A673 (cell line): ENCODE measurements at places on chromosomes 12 and 14.
A peak's percentile ranks its signal among the peaks of the same experiment; 100 is the strongest.

- no peak for DNase-seq
Observed at GRCh38 chr14:34122081-34122480, 171.2 kb upstream of the EGLN3 start.

DNA sequence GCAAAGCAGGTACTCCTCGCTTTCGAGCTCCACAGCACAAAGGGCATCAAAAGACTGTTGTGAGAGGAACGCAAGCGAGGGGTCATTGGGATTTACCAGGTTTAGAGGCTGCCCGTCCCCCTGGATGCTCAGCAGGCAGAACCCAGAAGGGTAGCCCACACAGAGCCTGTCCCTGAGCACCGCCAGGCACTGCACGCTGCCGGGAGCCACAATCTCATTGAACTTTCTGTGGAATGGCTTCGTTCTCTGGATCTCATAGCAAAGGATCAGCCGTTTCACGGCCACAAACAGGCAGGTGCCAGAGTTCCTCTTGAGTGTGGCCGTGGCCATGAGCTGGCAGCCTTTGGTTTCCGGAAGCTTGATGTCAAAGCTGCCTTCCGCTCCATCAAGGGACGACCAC is 21.5 kb downstream of the AMN start:
- no peak for DNase-seq

GRCh38 chr14:65160091-65160490 is 57.8 kb upstream of the MAX start:
- DNase-seq: no peak

GRCh38 chr12:64598831-64599230 is 11.5 kb upstream of the RASSF3 start:
- DNase-seq: no peak

- no peak for DNase-seq
Observed at GRCh38 chr12:133129368-133130037, 571 bp downstream of the ZNF891 start.

GRCh38 chr12:113135178-113136127 is at the start of gene RASAL1:
Gene RASAL1, minus strand, starts transcription at chr12:113135761. Its CDS starts 299 bp downstream, at chr12:113135462.
- DNase-seq: peak; percentile 44

DNA sequence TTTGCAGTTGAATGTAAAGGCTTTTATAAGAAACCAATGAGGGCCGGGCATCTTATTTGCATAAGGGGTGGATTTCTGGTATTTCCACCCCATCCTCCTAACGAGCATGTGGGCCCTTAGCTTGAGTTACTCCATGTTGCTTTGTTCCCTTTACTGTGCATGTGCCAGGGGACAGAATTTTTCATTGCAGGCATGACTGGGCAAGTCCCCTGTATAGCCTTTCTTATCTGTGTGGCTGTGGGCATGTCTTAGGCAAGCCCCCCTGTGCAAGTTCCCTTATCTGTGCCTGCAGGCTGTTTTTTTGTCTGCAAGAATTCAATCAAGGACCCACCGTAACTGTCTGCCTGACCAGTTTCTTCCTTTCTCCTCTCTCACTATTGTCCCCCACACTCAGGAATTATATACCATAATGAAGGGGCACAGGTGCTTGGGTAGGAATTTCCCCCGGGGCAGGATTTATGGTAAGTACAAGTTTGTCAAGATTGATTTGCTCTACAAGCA is 152.2 kb upstream of the CNOT2 start:
- no peak for DNase-seq

- no peak for DNase-seq
Observed at GRCh38 chr14:58517592-58517991, 90.1 kb downstream of the KIAA0586 start.

DNA sequence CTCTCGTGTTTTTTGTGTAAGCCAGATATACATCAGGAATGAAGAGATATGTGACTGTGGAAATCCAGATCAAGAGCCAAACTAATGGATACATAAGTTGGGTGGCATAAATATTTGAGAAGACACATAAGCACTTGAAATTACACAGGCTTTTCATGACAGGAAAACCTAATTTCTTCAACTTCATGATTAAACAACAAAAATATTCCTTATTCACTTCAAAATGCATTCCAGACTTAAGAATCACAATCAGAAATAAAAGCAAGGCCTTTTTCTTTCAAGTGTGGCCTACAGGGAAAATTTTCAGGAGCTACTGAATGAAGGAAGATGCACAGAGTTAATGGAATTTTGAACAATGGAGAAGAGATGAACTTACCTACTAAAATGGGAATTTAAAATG is 515.6 kb downstream of the FOXG1 start:
- no peak for DNase-seq

GRCh38 chr12:106739815-106740530 is 34.5 kb upstream of the RIC8B start:
- no peak for DNase-seq

GRCh38 chr12:14369311-14369710 is 3.8 kb downstream of the ATF7IP start:
- DNase-seq: no peak

DNA sequence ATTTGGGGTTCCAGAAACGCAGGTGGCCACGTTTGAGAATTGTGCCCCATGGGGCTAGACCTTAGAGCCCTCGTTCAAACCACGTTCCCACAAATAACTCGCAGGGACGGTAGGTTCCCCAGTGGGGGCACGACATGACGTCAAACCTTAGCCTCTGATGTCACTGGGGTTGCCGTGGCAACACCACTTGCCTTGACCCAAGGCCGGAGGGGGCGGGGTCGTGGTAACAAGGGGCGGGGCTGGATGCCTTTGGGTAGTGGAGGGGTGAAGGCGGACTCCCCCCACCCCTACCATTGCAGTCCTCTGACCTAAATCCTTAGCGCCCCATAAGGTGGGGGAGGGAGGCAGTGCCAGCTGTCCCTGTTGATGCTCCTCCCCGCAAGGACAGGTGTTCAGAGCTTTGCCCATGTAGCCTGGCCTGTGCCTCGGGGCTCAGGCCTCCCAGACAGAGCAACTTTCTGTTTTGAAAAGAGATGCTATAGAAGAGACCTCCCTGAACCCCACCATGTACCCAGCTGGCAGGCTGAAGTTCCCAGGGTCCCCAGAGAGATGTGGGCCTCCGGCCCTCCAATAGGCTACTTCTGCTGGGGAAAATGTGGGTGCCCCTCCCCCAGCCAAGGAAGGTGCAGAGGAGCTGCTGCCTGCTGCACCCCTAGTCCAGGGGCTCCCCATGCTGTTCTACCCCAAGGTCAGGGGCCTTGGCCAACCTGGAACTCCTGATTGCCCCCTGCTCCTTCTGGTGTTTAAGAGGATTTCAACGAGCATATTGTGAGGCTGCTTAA is 1.9 kb downstream of the FAM222A start:
- no peak for DNase-seq

GRCh38 chr12:65300679-65301349 is 22.3 kb downstream of the MSRB3 start:
- peak; percentile 64 for DNase-seq

DNA sequence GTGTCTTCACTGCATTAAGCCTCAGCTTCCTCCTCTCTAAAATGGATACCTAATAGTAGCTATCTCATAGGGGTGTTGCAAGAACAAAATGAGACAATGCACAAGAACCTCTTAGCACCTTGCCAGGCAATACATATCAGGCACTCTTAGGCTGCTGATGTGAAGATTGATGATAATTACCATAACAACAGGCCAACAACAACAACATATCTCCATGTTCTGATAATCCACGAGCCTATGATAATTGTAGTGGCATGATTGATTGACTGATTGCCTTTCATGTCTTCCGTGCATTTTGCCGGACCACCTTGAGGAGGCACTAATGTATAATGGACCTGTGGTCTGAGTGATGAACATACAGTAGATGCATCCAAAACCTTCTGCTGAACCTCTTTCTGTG is 50.7 kb upstream of the WSCD2 start:
- no peak for DNase-seq

DNA sequence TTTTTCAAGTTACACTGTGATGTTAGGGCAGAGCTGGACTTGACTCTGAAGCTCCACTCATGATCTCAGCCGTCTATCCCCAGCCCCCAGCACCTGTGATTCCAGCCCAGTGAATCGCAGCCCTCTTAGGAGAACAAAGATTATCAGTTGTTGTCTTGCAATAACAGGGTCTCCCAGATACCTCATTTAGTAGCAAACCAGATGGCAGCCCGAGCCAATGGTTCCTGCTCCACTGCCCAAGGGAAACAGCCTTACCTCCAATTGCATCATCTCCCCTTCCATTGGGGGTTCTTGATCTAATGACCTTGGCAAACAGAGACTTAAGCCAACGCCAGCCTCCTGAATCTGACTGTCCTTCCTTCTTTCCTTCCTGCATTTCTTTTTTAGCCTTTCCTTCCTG is 371.2 kb downstream of the BCL11B start:
- no peak for DNase-seq

GRCh38 chr12:121668750-121669520 is 519 bp downstream of the MORN3 start:
- DNase-seq: peak; percentile 71

- DNase-seq: no peak
Observed at GRCh38 chr14:76235628-76236027, 83.9 kb downstream of the GPATCH2L start.

- no peak for DNase-seq
Observed at GRCh38 chr12:75960086-75960910, 71.3 kb downstream of the PHLDA1 start.

DNA sequence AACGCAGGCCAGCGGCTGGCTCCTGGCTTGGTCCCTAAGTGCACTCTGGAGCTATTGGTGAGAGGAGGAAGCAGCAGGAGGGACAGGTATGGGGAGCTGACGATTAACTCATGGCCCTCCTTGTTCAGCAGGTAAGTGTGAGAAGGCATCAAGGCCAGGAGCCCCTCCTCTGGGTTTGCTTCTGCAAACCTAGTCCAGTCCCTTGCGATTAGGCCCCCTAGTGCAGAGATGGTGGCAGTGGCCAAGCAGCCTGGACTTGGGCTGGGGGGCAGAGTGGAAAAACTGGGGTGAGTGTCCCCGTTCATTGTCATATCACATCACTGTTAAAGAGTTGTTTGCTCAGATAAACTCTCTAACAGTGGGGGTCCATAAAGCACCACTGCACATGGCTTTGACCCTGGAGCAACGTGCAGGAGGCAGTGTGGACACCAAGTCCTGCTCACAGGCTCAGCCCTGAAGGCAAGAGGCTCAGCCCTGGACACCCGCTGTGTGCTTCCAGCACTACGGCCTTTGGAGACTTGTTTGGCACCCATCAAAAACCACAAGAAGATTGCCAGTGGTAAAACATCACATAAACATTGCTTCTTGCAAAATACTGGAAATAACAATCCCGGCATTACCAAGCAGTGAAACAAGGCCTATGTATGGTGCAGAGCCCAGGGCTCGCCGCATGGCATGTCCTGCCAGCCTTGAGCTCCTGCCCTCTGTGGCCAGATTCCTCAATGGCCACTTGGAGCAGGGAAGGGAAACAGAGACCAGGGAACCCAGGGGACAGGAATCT is 184.3 kb upstream of the RTL1 start:
- DNase-seq: no peak

GRCh38 chr12:57744194-57744776 is 554 bp upstream of the TSPAN31 start:
- no peak for DNase-seq

GRCh38 chr14:91185721-91186120 is 58.8 kb downstream of the GPR68 start:
- DNase-seq: no peak

GRCh38 chr12:76864791-76865400 is 13.9 kb downstream of the CSRP2 start:
- DNase-seq: no peak

DNA sequence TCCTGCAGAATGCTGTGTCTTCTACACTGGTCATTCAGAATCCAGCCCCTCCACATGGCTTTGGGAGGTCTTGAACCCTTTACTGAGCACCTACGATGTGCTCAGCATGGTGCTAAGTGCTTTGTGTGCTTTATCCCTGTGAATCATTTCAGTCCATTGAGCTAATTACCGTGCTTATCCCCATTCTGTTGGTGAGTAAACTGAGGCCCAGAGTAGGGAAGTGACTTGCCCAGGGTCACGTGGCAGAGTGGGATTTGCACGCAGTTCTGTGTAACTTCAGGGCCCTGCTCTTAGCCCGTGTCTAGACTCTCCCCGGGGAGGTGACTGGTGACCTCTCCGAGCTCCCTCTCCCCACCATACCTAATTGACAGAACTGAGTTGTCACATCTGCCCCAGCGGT is 27.4 kb downstream of the MVK start:
- no peak for DNase-seq

- DNase-seq: peak; percentile 3
Observed at GRCh38 chr12:16300122-16300521, 22.6 kb upstream of the SLC15A5 start.

- DNase-seq: no peak
Observed at GRCh38 chr12:75888874-75889613, 142.5 kb downstream of the PHLDA1 start.
